ENCODE measurements at places on chromosomes 4 and X. TPM values are rescaled to one million over a fixed set of nuclear protein-coding genes. Genes with fewer than 3 reads are reported as not detected.

GPM6B gene
- 40.8 TPM for total RNA-seq

RTL3 gene
- not detected for total RNA-seq

SSX2B gene
- total RNA-seq = not detected

TRIM60 gene
- not detected for total RNA-seq

TMPRSS11D gene
- not detected for total RNA-seq

TMPRSS11B gene
- not detected for total RNA-seq
